Fibroblast of villous mesenchyme (primary cell): ENCODE measurements at places on chromosomes 6 and 20.

DNA sequence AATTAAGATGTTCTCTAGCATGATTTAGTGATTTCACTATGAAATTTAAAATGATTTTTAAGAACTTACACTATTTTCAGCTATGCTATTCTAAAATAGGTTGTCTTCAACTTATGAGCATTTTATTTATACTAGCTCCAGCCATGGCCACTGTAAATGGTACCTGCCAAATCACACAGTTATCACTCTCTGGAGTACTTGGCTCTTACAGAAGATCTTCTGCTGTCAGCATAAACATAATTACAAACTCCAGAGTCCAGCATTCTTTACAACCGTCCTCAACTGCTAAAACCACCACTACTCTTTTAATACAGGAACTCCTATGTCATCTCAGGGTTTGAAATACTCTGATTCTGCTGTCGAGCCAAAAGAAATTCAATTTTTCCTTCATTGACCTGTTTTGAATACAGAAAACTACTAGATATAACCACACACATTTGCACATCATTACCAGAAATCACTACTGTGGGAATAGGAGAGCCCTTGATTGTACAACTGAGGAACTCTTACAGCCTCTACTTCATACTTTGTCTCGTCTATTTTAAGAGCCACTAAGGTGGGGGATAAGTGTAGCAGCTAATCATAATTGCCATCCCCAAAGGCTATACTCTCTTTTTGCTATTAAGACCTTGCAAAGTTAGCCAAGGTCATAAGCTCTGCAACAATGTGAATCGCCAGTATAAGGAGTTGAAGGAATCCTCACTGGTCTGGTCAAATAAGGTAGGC lies 93.7 kb downstream of the PHIP start:
- no peak for DNase-seq

DNA sequence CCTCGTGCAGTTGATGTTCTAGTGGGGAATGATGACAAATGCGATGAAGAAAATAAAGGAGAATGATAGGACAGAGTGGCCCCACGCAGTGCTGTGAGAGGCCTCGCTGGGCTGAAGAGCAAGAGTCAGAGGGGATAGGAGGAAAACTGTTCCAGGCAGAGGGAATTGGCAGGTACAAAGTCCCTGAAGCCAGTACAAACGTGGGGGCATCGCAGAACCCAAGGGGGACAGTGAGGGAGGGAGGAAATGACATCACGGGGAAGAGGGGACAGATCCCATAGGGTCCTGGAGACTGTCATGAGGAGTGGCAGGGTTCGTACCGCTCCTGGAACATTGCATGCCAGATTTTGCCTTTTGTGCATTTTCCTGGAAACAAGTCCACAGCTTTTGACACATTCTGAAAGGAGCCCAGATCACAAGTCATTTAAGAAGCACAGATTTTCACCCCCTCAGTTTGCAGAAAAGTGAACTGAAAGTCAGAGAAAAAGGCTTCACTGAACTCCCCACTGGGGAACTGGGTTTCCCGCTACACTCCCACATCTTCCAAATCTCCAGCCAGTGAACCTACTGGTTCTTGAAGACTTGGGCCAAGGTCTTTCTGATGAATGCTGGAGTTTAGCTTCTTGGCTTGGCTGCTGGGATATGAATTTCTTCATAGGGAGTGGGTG lies 77.0 kb downstream of the SULF2 start:
- DNase-seq, result no peak

- no peak for DNase-seq
Observed at GRCh38 chr20:59082077-59082740, 39.6 kb upstream of the PRELID3B start.

DNA sequence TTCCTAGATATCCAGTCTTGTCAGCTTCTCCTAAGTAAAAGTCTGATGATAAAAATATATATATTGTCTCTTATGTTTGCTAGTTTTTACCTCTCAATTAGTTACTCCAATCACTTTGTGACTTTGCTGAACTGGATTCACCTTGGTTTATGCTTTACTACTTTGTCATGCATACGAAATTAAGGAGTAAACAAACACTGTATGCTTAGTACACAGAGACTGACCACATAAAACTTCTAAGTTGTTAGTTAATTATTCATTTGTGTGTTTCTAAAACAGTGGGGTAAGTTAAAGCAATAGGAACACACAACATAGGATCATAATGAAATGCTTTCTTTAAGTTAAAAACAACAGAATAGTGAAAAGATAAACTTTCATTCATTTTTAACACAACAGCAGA lies 877.3 kb upstream of the MAP3K7 start:
- no peak for DNase-seq

GRCh38 chr20:33751775-33752174 lies 20.0 kb downstream of the ZNF341 start:
- no peak for DNase-seq

GRCh38 chr6:12608874-12609273 lies 107.7 kb upstream of the PHACTR1 start:
- no peak for DNase-seq

GRCh38 chr6:159100395-159101182 lies 55.8 kb upstream of the TAGAP start:
- no peak for DNase-seq

DNA sequence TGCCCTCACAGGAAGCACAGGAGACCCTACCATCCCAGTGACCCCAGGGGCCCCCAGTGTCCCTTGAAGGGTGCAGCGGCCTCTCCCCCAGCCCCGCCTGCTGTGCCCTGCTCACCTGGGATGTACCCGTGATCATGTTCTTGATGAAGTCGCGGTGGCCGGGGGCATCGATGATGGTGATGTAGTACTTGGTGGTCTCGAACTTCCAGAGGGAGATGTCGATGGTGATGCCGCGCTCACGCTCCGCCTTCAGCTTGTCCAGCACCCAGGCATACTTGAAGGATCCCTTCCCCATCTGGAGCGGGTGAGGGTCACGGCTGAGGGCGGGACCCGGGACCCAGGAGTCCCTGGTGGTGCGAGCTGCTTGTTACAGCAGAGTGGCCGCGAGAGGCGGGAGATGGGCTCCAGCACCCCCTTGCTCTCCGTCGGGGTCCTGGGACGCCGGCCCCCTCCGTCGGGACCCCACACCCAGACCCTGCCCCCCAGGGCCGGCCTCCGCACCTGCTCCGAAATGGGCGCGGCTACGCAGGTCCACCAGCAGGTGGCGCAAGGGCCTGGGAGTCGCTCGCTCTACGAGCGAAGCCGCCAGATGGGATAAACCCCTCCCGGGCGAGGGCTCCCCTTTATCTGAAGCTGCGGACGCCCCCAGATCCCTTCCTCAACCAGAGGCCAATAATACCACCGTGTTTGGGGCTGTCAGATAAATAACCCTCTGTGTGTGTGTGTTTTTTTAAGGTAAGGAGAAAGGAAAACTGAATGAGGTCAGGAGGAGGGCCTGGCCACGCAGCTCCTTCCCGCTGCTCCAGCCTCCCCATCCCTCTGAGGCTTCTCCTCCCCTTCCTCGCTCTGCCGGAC lies 2.9 kb downstream of the EEF1A2 start:
- peak; percentile 41 for DNase-seq

DNA sequence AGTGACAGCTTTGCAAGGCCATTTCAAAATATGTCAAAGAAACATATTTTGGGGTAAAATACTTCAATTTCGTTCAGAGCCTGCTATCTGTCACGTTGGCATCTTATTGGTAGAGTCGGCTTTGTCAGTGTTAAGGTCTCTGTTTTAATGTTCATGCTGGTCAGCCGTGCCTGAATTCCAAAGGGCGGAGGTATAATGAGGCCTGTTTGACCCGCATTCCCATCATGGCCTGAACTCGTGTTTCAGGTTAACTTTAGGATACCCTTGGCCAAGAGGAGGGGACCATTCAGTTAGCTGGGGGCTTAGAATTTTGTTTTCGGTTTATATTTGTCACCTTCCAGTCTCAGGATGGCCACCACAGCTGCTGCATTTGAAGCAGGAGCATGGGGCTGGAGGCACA lies 236.4 kb downstream of the NFATC2 start:
- DNase-seq, result no peak

DNA sequence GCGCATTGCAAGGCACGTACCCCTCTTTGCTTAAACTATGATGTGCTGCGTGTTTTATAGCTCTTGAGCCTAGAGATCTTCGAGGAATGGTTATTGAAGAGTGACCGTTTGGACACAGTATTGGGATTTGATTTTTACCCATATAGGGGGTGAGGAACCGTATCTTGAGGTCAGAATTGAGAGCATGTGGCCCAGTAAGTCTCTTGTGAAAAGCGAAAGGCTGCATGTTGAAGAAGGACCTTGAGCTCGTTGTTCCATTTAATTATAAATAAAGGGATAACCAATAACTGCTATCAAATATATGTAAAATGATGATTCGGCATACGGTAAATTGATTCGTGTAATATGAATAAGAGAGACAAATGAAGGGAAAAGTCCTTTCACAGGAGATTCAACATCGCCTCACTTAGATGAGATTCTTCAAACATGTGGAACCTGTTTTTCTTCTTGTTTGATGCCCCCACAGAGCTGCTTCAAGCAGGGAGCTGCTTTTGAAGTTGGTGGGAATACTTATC lies 66.6 kb downstream of the AKAP12 start:
- no peak for DNase-seq

- DNase-seq, result peak; percentile 91
Observed at GRCh38 chr6:81894306-81894705, 141.8 kb upstream of the TENT5A start.

- no peak for DNase-seq
Observed at GRCh38 chr6:62740596-62740995, 454.6 kb upstream of the KHDRBS2 start.

DNA sequence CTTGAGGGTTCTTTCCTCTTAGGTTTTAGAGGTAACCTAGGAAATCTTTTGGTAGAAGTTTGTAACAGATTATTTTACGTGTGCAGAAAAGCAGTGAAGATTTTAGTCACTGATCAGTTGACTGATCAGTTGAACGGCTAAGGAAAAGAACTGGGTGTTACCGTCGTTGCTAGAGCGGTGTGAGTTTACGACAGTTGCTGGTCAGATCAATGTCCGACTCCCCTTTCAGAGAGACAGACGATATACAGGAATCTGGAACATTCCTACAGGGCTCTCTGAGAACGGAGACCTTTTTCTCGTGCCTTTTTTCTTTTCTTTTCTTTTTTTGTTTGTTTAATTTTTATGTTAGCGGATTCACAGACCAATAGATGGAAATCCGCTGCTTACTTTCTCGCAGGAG lies 132.1 kb upstream of the ZNF184 start:
- DNase-seq, result no peak
